Common myeloid progenitor, CD34-positive (primary cell): ENCODE measurements at places on chromosomes 5 and 9.

- peak overlapping the region; percentile 16 for H3K4me3 ChIP-seq
- peaks cover 44% of the 10 kb centered on the region for H3K4me1 ChIP-seq
- H3K36me3 ChIP-seq: no peaks in the 10 kb centered on the region
- H3K27ac ChIP-seq: no peak overlapping the region
- H3K27me3 ChIP-seq: peaks cover 24% of the 10 kb centered on the region
Observed at GRCh38 chr5:107668154-107669095, 2.3 kb downstream of the EFNA5 start.

DNA sequence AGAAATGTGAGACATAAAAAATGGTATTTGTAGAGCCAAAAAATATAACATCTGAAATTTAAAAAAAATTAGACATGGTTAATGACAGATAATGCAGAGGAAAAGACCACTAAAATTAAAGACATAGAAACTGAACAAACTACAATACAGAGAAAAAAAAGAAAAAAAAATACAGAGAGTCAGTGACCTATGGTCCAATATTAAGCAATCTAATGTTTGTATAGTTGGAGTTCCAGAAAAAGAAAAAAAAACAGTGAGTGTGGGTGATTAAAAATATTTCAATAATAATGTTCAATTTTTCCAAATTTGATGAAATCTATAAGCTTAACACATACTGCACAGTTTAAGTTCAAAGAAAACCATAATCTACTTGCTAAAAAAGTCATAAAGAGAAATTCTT lies 207.6 kb downstream of the MPDZ start:
- no peaks in the 10 kb centered on the region for H3K4me1 ChIP-seq
- H3K27me3 ChIP-seq: no peaks in the 10 kb centered on the region
- H3K4me3 ChIP-seq: no peak overlapping the region
- no peaks in the 10 kb centered on the region for H3K36me3 ChIP-seq
- H3K27ac ChIP-seq: no peak overlapping the region

- no peak for DNase-seq
- H3K4me3 ChIP-seq: no peak overlapping the region
- H3K27ac ChIP-seq: no peak overlapping the region
- H3K36me3 ChIP-seq: no peaks in the 10 kb centered on the region
- H3K4me1 ChIP-seq: no peaks in the 10 kb centered on the region
- H3K27me3 ChIP-seq: peaks cover 8% of the 10 kb centered on the region
Observed at GRCh38 chr5:73529081-73529480, 30.8 kb downstream of the BTF3 start.

- no peaks in the 10 kb centered on the region for H3K36me3 ChIP-seq
- peak; percentile 33 for DNase-seq
- peaks cover 13% of the 10 kb centered on the region for H3K4me1 ChIP-seq
Observed at GRCh38 chr5:40515476-40515875, 164.2 kb upstream of the PTGER4 start.

GRCh38 chr9:97980479-97980803 lies 2.7 kb upstream of the ANP32B start:
- no peaks in the 10 kb centered on the region for H3K27me3 ChIP-seq
- peaks cover 6% of the 10 kb centered on the region for H3K4me1 ChIP-seq
- H3K36me3 ChIP-seq: no peaks in the 10 kb centered on the region

DNA sequence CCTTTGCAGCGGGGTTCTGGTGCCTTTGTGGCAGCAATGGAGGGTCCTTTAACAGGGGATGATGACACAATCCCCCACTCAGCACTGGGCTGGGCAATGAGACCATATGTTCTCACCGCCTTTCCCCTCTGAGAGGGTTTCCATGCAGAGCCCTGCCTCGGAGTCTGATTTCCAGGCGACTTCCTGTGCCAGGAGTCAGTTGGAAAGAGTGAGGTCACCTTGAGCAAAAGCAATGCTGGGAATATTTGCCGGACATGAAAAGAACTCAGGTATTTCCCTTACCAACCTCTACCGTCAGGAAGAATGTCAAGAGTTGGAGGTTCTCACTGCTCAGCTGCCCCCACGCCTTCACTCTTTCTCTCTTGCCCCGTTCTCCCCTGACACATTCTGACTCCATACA lies 284.2 kb upstream of the IRX1 start:
- H3K27me3 ChIP-seq: no peaks in the 10 kb centered on the region
- H3K36me3 ChIP-seq: no peaks in the 10 kb centered on the region
- DNase-seq: no peak
- H3K27ac ChIP-seq: no peak overlapping the region

DNA sequence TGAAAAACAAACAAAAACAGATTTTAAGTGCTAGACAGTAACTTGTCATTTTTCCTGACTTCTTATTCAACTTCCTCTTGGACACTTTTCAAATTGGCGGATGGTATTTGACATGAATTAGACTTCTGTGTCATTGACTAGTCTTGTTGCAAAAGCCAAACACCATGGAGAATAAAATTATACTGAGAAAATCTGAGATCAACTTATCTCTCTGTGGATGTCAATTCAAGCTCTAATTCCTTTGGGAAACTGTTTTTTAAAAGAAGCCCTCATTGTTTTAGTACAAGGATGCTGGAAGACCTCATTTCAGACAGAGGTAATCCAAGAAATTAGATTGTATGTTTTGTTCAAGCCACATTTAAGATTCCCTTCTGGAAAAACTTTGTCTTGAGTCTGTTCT lies 831.0 kb downstream of the SEMA5A start:
- H3K4me3 ChIP-seq: no peak overlapping the region
- no peaks in the 10 kb centered on the region for H3K4me1 ChIP-seq
- H3K27ac ChIP-seq: no peak overlapping the region
- no peak for DNase-seq
- H3K27me3 ChIP-seq: no peaks in the 10 kb centered on the region

DNA sequence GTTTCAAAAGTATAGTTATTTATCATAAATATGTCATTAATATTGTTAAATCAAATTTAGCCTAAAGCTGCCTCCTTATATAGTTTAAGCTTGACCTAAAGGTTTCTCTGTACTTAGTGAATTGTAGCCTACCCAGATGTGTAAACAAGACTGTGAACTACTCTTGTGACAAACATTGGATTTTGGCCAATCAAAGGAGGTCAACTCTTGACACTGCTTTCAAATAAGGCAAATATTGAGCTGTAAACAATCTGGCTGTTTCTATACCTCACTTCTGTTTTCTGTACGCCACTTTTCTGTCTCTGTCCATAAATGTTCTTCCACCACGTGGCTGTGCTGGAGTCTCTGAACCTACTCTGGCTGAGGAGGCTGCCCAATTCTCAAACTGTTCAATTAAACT lies 51.2 kb downstream of the FXN start:
- no peak for DNase-seq
- no peaks in the 10 kb centered on the region for H3K27me3 ChIP-seq
- no peaks in the 10 kb centered on the region for H3K4me1 ChIP-seq
- H3K27ac ChIP-seq: no peak overlapping the region
- H3K36me3 ChIP-seq: no peaks in the 10 kb centered on the region

GRCh38 chr5:96816411-96816939 lies 8.7 kb upstream of the ERAP1 start:
- H3K4me1 ChIP-seq: peaks cover 17% of the 10 kb centered on the region
- H3K4me3 ChIP-seq: peak overlapping the region; percentile 72
- H3K36me3 ChIP-seq: no peaks in the 10 kb centered on the region
- DNase-seq: peak; percentile 76

DNA sequence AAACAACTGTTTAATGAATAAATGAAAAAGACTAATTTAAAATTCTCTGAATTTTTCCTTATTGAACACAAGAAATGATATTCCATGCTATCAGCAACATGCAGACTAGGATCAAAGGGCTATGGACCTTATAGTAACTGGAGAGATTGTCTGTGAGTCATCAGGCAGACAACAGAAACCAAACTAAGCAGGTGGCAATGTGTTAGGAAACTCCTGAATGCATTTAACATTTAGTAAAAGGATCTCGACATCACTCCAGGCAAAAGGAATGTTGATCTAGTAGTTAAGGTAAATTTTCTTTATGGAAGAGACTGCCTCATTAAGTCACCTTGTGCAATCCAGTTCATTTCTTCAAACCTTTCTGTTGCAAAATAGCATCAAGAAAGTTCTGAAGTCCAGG lies 58.4 kb downstream of the ARL15 start:
- H3K27ac ChIP-seq: no peak overlapping the region
- no peaks in the 10 kb centered on the region for H3K36me3 ChIP-seq
- H3K4me1 ChIP-seq: peaks cover 3% of the 10 kb centered on the region
- no peak overlapping the region for H3K4me3 ChIP-seq
- no peak for DNase-seq
- no peaks in the 10 kb centered on the region for H3K27me3 ChIP-seq

GRCh38 chr9:73531658-73532057 lies 380.0 kb downstream of the ANXA1 start:
- no peak overlapping the region for H3K4me3 ChIP-seq
- H3K27me3 ChIP-seq: no peaks in the 10 kb centered on the region
- H3K36me3 ChIP-seq: no peaks in the 10 kb centered on the region
- DNase-seq: no peak

- DNase-seq: no peak
- H3K36me3 ChIP-seq: no peaks in the 10 kb centered on the region
- H3K4me3 ChIP-seq: no peak overlapping the region
Observed at GRCh38 chr5:52466749-52467520, 320.8 kb upstream of the ITGA1 start.

- H3K27me3 ChIP-seq: no peaks in the 10 kb centered on the region
- no peaks in the 10 kb centered on the region for H3K36me3 ChIP-seq
- H3K27ac ChIP-seq: no peak overlapping the region
Observed at GRCh38 chr5:159671886-159672285, 244.4 kb upstream of the ADRA1B start.

DNA sequence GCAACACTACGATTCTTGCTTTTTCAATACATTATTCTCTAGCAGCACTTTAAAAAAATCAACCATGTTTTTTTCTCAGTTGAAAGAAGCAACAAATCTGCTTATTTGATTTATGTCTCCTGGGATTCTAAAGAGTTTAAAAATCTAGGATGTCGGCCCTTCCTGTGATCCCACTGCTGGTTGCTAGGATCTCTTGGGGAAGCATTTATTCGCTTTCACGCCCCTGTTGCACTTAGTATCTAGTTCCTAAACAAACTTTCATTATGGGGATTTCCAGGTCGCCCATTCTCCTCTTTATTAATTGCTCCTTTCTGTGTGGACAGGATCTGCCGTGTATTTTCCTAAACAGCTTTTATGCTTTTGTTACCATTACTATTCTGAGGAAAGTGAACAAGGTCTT lies 313.5 kb downstream of the AGTPBP1 start:
- H3K27ac ChIP-seq: no peak overlapping the region
- H3K4me3 ChIP-seq: no peak overlapping the region
- H3K4me1 ChIP-seq: no peaks in the 10 kb centered on the region
- no peaks in the 10 kb centered on the region for H3K27me3 ChIP-seq
- no peaks in the 10 kb centered on the region for H3K36me3 ChIP-seq
- DNase-seq: no peak

GRCh38 chr5:151218177-151218576 lies 5.7 kb downstream of the CCDC69 start:
- H3K36me3 ChIP-seq: peaks cover 15% of the 10 kb centered on the region
- no peak overlapping the region for H3K4me3 ChIP-seq
- peaks cover 63% of the 10 kb centered on the region for H3K4me1 ChIP-seq

DNA sequence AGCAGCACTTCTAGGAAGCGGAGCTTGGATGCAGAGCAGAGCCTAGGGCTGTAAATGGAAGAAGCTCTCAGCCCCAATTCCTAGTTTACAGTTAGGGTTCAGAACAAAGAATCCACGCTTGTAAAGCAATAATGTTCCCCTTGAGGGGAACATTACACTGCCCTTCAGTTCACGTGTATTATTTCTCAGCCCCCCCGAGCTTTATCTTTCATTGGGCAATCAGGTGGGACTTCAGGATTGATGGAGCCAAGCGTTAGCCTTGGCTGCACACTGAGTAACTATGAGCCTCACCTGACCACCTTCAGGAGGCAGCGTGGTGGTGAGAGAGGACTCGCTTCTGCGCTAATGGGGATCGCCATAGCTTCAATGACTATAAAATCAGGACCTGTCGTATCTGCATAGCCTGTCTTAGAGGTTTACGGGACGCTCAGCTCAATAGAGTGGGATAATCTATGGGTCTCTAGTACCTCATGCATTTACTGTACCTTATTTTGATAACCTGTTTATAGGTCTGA lies 157.0 kb upstream of the RASEF start:
- no peak overlapping the region for H3K27ac ChIP-seq
- H3K36me3 ChIP-seq: no peaks in the 10 kb centered on the region
- H3K4me3 ChIP-seq: peak overlapping the region; percentile 69
- peaks cover 6% of the 10 kb centered on the region for H3K4me1 ChIP-seq
- DNase-seq: no peak

DNA sequence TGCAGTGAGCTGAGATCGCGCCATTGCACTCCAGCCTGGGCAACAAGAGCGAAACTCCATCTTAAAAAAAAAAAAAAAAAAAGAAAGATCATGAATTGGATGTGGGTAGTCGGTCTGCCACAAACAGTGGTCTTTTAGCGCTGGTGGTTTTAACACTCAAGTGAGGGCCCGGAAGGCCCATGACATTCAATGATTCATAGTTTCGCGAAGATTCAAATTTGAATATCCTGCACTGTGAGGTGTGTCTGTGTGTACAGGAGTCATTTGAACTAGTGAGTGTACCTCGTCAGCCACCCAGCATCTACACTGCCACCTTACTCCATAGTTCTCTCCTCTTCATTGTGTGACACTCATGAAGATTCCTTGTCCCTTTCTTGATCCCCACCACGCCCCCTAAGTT lies 41.3 kb downstream of the CFAP77 start:
- no peak overlapping the region for H3K4me3 ChIP-seq
- no peak overlapping the region for H3K27ac ChIP-seq
- peak; percentile 45 for DNase-seq
- no peaks in the 10 kb centered on the region for H3K36me3 ChIP-seq
- H3K4me1 ChIP-seq: no peaks in the 10 kb centered on the region

GRCh38 chr9:6782981-6783380 lies 25.2 kb downstream of the KDM4C start:
- H3K4me3 ChIP-seq: no peak overlapping the region
- H3K27ac ChIP-seq: no peak overlapping the region
- H3K27me3 ChIP-seq: no peaks in the 10 kb centered on the region
- H3K4me1 ChIP-seq: peaks cover 22% of the 10 kb centered on the region
- H3K36me3 ChIP-seq: no peaks in the 10 kb centered on the region

DNA sequence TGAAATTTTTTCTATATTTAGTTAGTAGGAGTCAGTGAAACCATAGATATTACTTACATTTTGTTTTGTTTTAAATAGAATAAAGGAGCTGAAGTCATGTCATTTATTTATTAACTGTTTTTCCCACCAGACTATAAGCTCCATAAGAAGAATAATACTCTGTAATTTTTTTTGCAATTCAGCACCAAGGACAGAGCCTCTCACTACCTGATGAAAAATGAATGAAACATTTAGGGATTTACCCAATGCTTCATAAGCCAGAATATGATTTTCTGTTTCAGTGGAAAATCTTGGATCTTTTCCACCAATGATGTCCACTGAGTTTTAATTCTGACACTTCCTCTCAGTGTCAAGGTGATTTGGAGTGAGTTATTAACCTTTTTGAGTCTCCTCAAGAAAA lies 624.9 kb upstream of the GRAMD2B start:
- no peaks in the 10 kb centered on the region for H3K4me1 ChIP-seq
- H3K36me3 ChIP-seq: no peaks in the 10 kb centered on the region
- H3K4me3 ChIP-seq: no peak overlapping the region
- no peaks in the 10 kb centered on the region for H3K27me3 ChIP-seq

DNA sequence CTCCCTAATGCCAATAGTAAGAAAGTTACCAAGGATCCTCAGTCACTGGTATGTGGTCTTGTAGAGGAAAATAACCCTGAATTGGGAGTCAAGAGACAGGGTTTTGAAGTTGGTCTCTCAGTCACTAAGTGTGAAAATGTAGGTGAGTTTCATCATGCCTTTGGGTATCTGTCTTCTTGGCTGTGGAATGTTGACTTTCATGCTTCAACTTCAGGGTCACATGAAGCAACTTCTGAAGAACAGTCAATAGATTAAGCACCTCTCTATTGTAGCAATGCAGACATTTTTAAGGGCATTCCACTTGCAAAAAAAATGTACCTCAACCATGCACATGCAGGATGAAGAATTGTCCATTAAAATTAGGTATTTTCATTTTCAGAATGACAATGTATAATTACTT lies 194.6 kb downstream of the CSNK1G3 start:
- DNase-seq: no peak
- H3K4me1 ChIP-seq: no peaks in the 10 kb centered on the region
- H3K27me3 ChIP-seq: no peaks in the 10 kb centered on the region
- H3K4me3 ChIP-seq: no peak overlapping the region
